ENCODE measurements at places on chromosomes 2 and 18.

GRCh38 chr2:193868833-193869232 is 1674.1 kb upstream of the TMEFF2 start:
- DNase-seq: no peak

DNA sequence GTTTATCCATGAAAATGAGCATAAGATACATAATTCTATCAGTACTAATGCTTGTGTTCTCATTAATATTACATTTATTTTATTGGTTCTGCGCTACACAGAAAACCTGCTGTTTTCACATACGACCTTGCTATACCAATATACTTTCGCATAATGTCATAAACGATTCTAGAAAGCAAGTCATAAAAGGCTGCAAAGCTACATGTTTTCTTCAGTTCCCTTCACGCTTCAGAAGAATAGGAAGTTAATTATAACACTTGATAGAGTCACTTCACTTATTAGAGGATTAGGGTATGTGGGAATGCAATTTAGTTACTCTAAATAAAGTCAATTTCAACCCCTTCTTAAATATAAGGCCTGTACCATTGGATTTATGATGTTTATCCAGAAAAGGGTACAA is 29.0 kb downstream of the PSME4 start:
- no peak for DNase-seq

DNA sequence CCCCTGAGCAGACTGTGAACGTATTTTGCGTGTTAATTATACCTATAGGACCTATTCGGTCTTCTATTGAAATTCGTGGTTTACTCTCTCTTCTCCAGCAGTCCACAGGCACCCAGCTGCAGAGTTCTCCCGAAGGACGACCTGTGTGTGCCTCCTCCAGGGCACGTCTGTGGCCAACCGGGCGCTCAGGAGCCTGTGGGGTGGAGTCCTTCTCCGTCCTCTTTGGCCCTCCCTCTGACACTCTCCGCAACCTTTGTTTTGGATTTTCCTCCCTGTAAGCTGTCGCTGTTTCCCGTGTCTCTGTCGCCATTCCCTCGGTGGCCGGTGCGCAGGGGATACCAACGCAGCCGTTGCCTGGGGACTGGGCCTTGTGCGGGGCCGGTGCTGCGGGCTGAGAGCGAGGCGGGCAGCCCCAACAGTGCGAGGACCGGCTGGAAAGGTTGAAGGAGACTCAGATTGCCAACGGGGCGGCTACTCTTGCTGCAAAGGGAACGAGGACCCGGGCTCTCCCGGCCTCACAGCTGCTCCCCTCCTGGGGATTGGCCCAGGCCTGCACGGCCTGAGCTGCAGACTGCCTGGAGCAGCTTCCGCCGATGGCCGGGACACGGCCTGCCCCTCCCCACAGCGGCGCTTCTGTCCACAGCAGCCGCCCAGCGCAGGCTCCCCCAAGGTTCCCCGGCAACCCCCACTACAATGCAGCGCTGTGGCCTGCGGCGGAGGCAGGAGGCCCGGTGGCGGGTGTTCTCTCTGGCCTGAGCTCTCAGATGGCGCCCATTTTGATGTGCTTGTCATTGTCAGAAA is 221.0 kb downstream of the MTX2 start:
- DNase-seq: no peak

- DNase-seq: no peak
These were observed 74.5 kb downstream of the MDH1 start for GRCh38 chr2:63663013-63663864.

GRCh38 chr2:10086950-10087349 is 6.7 kb upstream of the CYS1 start:
- DNase-seq: no peak

DNA sequence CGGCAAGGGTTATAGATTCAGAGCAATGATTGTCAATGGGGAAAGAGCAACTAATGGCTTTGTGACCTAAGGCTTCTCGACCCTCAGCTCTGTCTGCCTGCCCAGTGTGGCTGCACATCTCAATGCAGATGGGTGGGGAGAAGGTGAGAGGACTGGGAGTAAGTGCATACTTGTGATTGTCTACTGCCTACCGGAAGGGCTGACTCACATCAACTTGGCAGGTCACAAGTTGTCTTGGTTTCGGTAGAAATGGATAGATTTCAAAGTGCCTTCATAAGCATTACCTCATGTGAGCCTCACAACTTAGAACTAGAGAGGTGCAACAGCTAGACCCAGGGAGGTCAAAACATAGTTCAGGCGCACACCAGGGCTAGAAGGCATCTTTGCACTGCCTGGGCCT is 29.4 kb downstream of the STAT1 start:
- no peak for DNase-seq

DNA sequence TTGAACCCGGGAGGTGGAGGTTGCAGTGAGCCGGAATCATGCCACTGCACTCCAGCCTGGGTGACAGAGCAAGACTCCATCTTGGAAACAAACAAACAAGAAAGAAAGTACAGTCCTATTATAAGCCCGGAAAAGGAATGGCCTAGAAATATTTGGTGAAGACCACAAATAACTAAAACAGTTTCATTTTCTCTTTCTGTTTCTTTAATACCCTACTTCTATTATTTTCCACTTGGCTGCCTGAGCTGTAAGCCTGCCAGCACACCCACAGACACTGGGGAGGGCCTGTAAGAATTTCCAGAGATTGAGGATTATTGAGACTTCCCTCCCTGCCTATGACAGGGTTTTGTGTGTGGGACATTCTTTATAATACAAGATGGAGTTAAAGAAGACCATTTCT is 188.0 kb upstream of the DCC start:
- no peak for DNase-seq

GRCh38 chr2:9966491-9967022 is 15.1 kb downstream of the GRHL1 start:
- DNase-seq: no peak

GRCh38 chr2:230930928-230931555 is 6.0 kb upstream of the GPR55 start:
- DNase-seq: no peak

- DNase-seq: peak; percentile 60
These were observed 619 bp upstream of the FAM168B start for GRCh38 chr2:131093696-131094462.

DNA sequence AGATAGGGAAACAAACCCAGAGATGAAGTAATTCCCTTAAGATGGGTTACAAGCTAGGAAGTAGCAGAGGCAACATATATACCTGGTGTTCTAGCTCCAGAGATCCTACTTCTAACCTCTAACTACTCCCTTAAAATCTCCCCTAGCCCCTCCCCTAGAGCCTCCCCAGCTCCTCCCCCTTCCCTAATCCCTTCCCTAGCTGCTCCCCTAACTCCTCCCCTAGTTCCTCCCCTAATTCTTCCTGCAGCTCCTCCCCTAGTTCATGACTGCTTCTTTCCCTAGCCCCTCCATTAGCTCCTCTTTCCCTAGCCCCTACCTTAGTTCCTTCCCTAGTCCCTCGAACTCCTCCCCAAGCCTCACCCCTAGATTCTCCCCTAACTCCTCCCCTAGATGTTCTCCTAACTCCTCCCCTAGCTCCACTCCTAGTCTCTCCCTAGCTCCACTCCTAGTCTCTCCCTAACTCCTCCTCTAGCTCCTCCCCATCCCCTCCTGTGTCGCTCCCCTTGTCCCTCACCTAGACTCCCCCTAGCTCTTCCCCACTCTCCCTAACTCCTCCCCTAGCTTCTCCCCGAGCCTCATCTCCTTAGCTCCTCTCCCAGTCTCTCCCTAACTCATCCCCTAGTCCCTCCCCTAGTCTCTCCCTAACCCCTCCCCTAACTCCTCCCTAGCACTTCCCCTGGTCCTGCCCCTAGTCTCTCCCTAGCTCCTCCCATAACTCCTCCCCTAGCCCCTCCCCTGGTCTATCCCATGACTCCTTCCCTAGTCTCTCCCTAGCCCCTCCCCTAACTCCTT is 108.9 kb downstream of the CD226 start:
- no peak for DNase-seq

- no peak for DNase-seq
These were observed 126.8 kb upstream of the HS6ST1 start for GRCh38 chr2:128445523-128445900.

DNA sequence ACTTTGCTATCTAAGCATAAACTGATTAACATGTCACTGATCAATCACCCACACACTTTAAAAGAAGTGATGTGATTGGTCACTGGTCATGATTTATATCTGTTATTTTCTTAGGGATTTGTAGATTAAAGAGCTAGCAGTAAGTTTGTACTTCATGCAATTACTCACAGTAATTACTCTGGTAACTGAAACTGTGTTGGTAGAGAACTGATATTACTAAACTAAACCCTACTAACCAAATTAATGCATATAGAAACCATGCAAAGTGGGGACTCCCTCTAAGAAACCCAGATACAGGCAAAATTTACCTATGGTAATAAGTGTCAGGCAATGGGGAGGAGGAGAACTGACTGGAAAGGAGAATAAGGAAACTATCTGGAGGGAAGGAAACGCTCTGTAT is 44.8 kb upstream of the C2orf15 start:
- no peak for DNase-seq

DNA sequence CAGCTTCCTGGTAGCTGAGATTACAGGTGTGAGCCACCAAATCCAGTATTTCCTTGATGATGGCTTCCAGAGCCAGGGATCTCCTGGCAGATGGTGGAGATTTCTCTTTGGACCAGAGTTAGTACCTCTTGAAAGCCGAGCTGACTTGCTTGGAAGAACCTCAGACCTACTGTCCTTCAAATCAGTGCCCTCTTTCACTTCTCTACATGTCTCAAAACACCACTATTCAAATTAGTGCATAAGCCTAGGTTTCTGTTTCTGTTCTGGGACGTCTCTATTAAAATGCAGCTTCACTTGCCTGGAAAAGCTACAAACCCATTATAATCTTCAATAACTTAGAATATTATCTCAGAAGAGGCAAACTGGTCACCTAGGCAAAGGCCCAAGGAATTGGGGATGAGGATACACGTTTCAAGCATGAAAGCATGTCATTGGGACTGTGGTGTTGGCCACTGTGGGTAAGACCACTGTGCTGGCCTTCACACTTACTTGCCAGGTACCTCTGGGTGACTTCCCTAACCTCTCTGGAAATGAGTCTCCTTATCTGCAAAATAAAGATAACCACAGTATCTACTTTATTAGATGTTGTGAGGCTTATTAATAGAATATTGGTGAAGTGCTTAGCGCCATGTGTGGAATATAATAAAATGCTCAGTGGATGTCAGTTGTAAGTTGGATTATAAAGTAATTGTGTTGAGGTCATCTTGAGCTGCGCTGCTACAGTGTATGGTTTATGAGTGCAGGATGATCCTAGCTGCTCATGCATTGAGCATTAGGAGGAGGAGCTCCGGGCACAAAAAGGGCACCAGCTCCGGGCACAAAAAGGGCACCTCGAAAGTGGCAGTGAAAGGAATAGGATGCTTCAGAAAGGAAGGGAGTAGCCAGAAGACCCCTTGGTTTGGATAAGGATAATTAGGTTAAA is 84.5 kb downstream of the DOCK10 start:
- no peak for DNase-seq

- no peak for DNase-seq
These were observed 1038.6 kb downstream of the CBLN2 start for GRCh38 chr18:71505526-71505925.

DNA sequence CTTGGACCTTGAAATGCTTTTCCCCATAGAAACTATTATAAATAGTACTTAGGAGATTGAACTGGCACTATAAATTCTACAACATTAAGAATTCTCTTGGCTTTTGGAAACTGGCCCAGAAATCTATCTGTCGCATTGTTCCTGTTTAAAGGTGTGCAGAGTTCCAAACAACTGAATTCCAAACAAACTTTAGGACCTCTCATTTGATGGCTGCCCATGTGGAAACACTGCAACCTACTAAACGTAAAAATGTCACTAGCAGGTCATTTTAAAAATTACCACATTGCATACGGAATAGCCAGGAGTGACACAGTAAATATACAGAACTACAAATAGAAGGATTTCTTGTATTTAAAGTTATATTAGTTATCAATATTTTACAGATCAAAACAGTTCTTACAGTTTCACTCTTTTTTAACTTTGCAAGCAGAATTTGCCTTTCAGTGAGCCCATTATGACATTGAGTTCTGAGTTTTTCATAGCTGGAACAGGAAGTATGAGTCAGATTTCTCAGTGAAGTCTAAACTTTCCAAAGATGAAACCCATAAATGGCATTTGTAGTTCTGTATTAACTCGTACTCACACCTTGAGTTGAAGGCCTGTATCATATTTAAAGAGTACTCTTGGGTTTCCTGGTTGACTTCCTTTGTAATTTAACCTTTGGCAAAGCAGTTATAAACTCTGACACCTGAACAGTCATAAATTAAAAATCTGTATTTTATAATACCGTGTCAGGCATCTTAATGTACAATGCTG is 142.3 kb upstream of the BOD1L2 start:
- DNase-seq: no peak

GRCh38 chr2:28276076-28276618 is 116.5 kb upstream of the FOSL2 start:
- DNase-seq: no peak

GRCh38 chr2:37287966-37288365 is 36.7 kb downstream of the PRKD3 start:
- DNase-seq: no peak

DNA sequence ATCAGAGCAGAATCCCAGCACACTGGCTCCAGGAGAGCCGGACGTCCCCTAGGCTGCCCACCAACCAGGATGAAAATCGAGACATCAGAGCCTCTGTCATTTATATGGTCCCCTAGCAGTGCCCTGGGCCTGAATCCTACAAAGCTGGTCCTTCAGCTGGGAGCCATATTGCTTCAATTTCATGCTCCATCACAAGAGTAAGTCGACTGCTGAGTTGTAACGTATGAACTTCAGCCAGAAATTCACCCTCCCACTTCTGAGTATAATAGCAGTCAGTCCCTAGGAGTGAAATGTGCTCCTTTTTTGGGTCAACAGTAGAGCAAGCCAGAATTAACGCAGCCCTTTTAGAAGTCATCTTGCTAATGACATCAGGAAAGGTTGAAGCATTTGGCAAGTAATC is 126.4 kb downstream of the CCBE1 start:
- DNase-seq: no peak

DNA sequence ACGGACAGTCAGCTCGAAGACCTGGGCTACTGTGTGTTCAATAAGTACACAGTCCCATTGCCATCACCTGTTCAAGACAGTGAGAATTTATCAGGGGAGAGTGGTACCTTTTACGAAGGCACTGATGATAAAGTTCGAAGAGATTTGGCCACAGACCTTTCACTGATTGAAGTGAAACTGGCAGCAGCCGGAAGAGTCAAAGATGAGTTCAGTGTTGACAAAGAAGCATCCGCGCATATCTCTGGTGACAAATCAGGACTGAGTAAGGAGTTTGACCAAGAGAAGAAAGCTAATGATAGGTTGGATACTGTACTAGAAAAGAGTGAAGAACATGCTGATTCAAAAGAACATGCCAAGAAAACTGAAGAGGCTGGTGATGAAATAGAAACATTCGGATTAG is 76.9 kb upstream of the UNC80 start:
- DNase-seq: no peak
